ENCODE measurements at places on chromosomes 2 and 18. TPM values are rescaled to one million over a fixed set of nuclear protein-coding genes. Genes with fewer than 3 reads are reported as not detected.
A peak's percentile ranks its signal among the peaks of the same experiment; 100 is the strongest.

GRCh38 chr2:178271629-178272333, 77.5 kb downstream of the OSBPL6 start:
- DNase-seq = no peak

- peak; percentile 75 for DNase-seq
Measured at GRCh38 chr2:59073286-59073685, 832.2 kb upstream of the FANCL start.

DNA sequence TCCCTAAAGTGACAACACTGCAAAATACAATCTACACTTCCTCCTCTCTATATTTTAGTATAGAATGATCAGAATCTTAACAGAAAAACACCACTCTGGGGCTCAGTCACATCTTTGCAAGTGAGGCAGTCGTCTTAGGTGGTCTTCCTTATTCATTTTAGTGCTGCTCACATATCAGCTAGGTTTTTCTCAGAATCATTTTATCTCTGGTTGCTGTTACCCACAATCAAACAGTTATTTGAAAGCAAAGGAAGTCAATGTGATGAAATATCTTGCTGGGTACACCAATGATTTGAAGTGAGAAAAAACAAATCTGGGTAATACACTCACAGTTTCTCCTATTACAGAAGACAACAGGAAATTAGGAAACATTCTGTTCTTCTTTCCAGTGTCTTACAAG, 275.2 kb downstream of the DSEL start:
- no peak for DNase-seq

DNA sequence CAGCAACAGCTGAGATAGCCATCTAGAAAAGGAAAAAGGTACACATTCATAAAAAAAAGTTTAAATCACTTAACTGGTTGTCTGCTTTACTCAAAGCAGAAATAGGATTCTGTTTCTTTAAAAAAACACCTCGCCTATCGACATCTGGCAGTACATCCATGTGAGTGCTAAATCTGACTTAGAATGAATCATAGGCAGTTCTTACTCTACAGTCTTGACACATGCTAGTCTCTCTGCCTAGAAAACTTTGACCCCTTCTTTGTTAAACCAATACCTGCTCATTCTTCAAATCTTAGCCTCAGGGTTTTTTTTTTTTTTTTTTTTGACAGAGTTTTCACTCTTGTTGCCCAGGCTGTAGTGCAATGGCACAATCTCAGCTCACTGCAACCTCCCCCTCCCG, 37.1 kb upstream of the GPR75 start:
- DNase-seq = no peak

- DNase-seq = peak; percentile 31
Measured at GRCh38 chr2:9336241-9336575, 87.1 kb downstream of the ITGB1BP1 start.

DNA sequence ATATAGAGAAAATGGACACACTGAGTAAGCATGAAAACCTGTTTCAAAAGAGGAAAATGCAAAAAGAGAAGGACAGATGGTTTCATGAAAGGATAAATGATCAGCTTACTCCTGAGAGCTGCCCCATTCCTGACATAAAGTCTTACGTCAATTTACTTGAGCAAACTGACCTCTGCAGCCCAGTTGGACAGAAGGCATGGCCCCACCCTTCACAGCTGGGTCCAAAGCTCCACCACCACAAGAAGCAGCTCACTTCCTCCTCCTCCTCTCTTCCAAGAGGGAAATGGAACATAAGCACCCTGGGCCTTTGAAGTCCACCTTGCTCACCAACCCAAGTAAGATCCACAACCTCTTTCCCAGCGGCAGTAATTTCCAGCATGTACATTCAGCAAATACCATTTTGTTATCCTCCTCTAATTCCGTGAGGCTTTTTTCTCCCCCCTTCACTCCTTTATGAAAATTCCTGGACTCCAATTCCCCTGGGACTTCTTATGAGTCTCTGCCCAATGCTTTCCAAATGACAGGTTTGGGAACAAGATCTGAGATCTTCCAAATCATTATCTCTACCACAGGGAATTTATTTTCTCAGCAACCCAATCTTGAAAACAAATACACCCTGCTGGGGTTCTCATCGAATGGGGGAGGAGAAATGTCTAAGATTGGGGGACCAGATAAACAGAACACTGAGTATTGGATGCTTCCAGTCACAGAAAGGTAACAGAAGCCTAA, 10.1 kb downstream of the COL4A4 start:
- DNase-seq = no peak

- DNase-seq = no peak
Measured at GRCh38 chr2:44851518-44851917, 90.0 kb upstream of the SIX3 start.

GRCh38 chr18:25351280-25351775, 638 bp downstream of the ZNF521 start:
- no peak for DNase-seq

DNA sequence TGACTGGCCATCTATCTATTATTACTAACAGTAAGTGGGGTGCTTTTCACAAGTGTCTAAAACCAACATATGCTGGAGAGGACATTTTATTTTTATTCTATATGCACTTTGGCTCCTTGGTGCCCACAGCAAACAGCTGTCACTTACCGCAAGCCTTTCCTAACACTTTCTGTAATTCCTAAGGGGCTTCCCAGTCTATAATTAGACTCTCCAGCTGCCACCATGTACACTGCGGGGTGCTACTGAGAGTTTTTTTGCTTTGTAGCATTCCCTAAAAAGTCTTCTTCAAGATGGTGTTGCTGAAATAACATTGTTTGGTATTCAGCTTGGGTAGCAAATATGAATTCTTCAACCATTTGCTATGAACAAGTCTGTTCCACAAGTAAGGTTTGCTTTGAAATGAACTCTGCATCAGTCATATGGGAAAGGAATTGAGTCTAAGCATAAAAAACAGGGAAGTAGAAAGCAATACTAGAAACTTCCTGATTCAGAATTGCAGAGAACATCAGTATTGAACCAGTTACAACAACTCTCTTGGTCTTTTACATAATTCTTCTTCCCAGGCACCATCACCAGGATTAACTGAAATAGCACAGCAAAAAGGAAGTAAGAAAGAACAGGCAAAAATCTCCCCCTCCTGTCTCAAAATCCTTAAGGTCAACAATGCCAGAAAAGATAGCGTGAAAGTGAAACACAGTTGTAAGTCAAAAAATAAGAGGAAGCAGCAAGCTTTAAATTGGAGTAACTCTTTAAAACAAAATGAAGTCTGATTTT, 28.6 kb downstream of the EPB41L3 start:
- DNase-seq = no peak

GRCh38 chr2:98570356-98570755, 38.0 kb downstream of the COA5 start:
- no peak for DNase-seq

- no peak for DNase-seq
Measured at GRCh38 chr2:149364839-149365238, 34.5 kb downstream of the LYPD6 start.

- no peak for DNase-seq
Measured at GRCh38 chr2:8346706-8347430, 335.0 kb upstream of the ID2 start.

DNA sequence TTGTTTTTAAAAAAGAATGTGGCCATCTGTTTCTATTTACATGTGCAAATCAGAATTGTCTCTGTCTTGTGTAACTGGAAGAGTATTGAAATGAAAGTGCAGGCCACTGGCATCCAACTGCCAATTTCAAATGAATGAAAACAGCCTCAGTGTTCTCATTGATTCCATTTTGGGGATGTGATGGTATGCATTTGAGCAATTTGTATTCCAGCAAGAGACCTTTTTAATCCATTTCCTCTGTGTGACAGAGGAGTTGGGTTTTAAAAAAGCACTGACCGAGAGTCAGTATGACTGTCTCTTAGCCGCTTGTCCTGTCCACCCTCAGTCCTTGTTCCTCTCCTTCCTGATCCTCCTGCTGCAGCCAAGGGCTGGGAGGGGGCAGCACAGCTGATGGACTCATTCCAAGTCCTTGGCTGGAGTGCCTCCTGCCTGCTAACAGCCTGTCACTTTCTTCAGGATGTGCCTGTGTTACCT, 50.0 kb downstream of the ASAP2 start:
- no peak for DNase-seq

DNA sequence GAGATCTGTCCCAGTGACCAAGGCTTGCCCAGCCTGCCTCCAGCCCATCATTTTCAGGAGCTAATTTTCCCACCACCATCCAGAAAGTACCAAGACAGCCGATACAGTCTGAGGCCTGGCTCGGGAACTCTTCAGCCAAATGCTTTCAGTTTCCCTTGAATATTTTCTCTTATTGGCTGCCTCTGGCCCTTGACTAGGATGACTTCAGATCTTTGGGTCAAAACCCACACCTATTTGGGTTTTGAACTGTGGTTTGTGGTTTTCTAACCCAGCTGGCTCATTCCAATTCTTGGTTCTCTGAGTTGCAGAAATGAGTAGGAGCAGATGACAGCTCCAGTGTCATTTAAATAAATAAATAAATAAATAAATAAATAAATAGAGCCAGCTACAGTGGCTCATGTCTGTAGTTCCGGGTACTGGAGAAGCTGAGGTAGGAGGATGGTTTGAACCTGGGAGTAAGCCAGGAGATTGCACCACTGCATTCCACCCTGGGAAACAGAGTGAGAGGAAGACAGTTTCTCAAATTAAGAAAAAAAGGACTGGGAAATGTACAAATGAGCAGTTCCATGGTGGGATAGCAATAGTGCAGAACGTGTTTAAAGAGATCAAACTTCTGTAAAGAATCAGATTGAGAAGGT, 465.0 kb upstream of the SOX11 start:
- DNase-seq = no peak

DNA sequence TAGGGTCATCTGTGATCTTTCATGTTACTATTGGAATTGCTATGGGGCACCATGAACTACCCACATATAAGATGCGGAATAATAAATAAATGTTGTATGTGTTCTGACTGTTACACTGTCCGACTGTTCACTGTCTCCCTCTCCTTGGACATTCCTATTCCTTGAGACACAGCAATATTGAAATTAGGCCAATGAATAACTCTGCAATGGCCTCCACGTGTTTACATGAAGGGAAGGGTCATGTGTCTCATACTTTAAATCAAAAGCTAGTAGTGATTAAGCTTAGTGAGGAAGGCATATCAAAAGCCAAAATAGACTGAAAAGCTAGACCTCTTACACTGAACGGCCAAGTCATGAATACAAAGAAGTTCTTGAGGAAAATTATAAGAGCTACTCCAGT, 751.3 kb downstream of the SOCS6 start:
- DNase-seq = no peak

DNA sequence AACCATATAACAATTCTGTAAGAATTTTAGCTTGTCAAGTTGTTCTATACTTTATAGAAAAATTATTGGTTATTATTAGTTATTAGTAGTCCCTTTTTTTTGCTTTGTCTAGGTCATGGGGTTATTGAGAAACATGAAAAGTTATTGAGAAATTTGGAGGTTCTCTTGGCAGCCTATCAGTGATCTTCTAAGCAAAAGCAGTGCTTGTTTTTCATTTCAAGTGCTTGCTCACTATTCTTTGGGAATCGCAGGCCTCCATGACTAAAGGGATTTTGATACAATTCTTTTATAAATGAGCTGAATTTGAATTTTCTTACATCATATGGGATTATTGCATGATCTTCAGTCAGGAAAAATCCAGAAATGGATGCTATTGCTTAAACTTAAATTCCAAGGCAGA, 25.8 kb downstream of the PLEKHA3 start:
- no peak for DNase-seq

- DNase-seq = no peak
Measured at GRCh38 chr18:47285456-47285855, 34.0 kb upstream of the SKOR2 start.

DNA sequence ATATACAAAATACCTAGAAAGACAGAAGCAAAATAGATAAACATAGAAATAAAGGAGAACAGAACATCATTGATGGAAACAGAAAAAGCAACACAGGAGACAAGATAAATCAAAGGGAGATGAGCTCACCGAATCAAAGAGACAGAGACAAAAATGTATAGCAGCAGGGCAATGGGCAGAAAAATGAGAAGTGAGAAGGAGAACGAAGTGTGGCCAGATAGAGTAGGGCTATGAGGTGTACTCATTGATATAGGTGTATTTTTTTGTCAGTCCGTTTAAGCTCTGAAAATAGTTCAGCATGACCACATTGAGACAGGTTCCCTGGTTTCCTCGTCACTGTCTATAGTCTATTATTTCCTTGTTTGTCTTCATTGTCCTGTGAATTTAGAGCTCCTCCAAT, 55.1 kb downstream of the SP100 start:
- DNase-seq = no peak

DNA sequence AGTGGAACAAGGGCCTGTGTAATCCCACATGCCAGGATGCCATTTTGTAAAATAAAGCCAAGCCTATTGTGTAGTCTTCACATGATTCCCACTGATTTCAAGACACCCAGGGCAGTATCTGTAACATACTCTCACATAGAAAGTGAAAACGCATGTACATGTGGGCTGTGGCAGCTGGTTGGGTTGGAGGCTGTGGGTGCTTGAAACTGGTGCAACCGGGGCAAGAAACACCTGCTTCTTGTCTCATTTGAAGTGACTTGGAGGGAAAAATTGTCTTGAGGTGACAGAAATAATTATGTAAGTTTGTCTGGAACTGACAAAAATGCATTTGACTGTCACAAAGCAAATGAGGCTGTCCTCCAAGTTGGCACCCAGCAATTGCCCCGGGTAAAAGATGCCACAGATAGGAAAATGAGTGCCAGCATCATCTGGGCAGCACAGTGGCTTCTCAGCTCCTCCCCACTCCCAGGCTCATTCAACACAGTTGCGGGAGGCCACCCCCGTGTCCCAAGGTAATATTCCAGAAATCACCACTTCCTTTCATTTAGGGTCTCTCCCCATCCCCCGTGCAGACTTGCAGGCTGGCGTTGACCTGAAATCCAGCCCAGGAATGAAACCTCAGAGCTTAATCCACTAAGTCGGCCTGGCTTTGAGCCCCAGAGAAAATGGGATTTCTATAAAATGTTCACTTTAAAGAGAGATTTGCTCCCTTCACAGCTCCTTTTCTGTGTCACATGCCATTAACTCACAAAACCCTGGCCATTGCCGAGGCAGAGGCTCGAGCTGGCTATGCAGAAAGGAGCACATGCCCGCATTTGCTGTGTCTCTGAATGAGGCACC, 293.9 kb upstream of the PARD3B start:
- no peak for DNase-seq

DNA sequence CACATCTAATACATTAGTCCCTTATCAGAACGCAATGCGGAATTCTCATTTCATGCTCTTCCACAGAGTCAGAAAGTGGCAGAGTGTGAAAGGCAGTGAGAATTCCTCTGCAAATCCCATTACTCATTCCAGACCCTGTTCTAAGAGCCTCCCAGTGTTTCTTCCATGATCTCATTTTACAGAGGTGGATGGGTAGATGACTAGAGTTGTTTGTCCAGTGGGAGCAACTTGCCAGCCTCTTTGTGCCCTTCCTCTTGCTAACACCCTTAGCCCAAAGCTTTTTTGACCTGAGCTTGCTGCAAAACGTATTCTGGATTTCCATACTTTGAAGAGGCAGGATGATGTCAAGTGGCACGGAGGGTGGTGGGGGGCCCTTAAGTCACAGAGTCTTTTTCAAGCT, 467.7 kb upstream of the RGPD4 start:
- DNase-seq = no peak

- DNase-seq = no peak
Measured at GRCh38 chr2:174716785-174717184, 47.5 kb downstream of the CHRNA1 start.

LIMS3 gene
- 1.6 TPM for polyA plus RNA-seq

PRKAG3 gene
- not detected for polyA plus RNA-seq

SLC4A3 gene
- 56.8 TPM for polyA plus RNA-seq

WNT6 gene
- 9.7 TPM for polyA plus RNA-seq

CENPA gene
- polyA plus RNA-seq = 5.2 TPM

SLC9A2 gene
- polyA plus RNA-seq = 1.5 TPM

TUBB8B gene
- 0.65 TPM for polyA plus RNA-seq

STK36 gene
- polyA plus RNA-seq = 62.2 TPM

KCNE4 gene
- polyA plus RNA-seq = 11.0 TPM
